ENCODE measurements at places on chromosomes 1 and 21. TPM values are rescaled to one million over a fixed set of nuclear protein-coding genes. Genes with fewer than 3 reads are reported as not detected.

Gene RGSL1
- not detected for total RNA-seq

Gene LRRN2
- total RNA-seq = not detected

Gene FAM167B
- total RNA-seq = 3.6 TPM

Gene ICOSLG
- total RNA-seq = 1.3 TPM

Gene NES
- total RNA-seq = 154 TPM

Gene HNRNPCL4
- not detected for total RNA-seq

Gene FCGR3A
- not detected for total RNA-seq

Gene MARK1
- 2.0 TPM for total RNA-seq

Gene CSMD2
- 0.15 TPM for total RNA-seq

Gene PCBP3
- not detected for total RNA-seq

Gene KDM1A
- total RNA-seq = 168 TPM

Gene AHCYL1
- total RNA-seq = 44.5 TPM

Gene SYTL1
- total RNA-seq = not detected

Gene CAMK1G
- total RNA-seq = not detected

Gene GLIS1
- total RNA-seq = not detected

Gene GABPA
- 27.3 TPM for total RNA-seq

Gene GSTM1
- 0.32 TPM for total RNA-seq

All from epithelial cell of umbilical artery (primary cell).